ENCODE measurements at places on chromosomes 5 and 9. TPM values are rescaled to one million over a fixed set of nuclear protein-coding genes. Genes with fewer than 3 reads are reported as not detected.

DNA sequence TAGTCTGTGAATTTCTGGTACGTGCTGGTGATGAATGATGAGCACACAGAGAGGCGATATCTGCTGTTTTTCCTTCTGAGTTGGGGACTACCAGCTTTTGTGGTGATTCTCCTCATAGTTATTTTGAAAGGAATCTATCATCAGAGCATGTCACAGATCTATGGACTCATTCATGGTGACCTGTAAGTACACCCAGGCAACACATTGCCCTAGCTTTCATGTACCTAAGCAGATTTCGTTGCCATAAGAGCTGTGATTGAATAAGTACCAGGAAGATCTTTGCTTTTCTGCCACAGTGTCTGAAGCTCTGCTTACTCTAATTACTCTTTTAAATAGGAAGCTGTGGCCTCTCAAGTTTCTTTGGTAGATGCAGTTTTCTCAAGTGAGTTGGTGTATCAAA, 397.8 kb downstream of the ARRDC3 start:
- peaks cover 27% of the 10 kb centered on the region for H3K4me1 ChIP-seq
- DNase-seq: no peak
- no peak overlapping the region for H3K4me3 ChIP-seq
- no peaks in the 10 kb centered on the region for H3K36me3 ChIP-seq
- H3K27me3 ChIP-seq: no peaks in the 10 kb centered on the region

HARS2 gene
- 26.0 TPM for total RNA-seq

GRCh38 chr5:110769000-110769681, 30.3 kb downstream of the SLC25A46 start:
- H3K4me3 ChIP-seq: no peak overlapping the region
- H3K27me3 ChIP-seq: no peaks in the 10 kb centered on the region
- DNase-seq: no peak
- H3K4me1 ChIP-seq: no peaks in the 10 kb centered on the region

- DNase-seq: no peak
- H3K27ac ChIP-seq: no peak overlapping the region
- no peak overlapping the region for H3K4me3 ChIP-seq
- no peaks in the 10 kb centered on the region for H3K27me3 ChIP-seq
- peaks cover 45% of the 10 kb centered on the region for H3K4me1 ChIP-seq
Observed at GRCh38 chr9:114480746-114481435, 24.4 kb downstream of the WHRN start.

DNA sequence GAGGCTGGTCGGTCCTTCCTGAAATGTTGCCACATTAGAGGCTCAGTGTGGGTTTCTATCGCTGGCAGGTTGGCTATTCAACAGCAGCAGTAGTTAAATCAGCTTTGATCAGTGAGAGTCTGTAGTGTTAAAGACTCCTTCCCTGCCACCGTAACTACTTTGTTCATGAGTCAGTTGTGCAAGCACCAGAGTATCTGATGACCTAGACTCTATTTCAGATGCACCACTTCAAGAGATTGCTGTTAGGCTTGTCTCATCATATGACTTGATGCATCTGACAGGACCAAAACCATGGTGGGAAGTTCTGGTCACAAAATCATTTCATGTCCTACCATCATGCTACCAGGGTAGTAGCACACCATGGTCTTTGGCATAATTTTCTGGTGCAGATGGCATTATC, 482.7 kb upstream of the MPDZ start:
- no peaks in the 10 kb centered on the region for H3K36me3 ChIP-seq
- no peak for DNase-seq
- no peaks in the 10 kb centered on the region for H3K4me1 ChIP-seq
- H3K27me3 ChIP-seq: no peaks in the 10 kb centered on the region
- H3K4me3 ChIP-seq: no peak overlapping the region
- H3K27ac ChIP-seq: no peak overlapping the region

DNA sequence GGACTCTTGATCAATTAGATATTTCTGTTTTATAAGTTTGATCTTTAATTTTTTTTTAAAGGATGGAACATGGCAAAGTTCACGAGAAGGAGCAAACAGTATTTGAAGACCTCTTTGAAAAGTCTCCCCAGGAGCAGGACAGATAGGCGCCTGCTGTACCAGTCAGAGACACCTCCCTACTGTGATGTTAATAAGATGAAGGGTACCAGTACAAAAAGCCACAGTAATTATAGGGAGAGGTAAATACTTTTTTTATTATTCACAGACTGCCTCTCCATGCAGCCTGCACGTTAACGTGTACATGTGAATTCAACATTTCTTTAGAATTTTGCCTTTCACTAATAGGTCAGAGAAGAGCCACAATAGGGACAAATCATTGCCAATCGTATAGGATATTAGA, 146.5 kb upstream of the CDH6 start:
- no peaks in the 10 kb centered on the region for H3K4me1 ChIP-seq
- no peaks in the 10 kb centered on the region for H3K36me3 ChIP-seq
- no peak overlapping the region for H3K4me3 ChIP-seq
- H3K27me3 ChIP-seq: no peaks in the 10 kb centered on the region
- no peak overlapping the region for H3K27ac ChIP-seq

- no peaks in the 10 kb centered on the region for H3K27me3 ChIP-seq
Observed at GRCh38 chr5:139046551-139046950, 151.6 kb downstream of the SIL1 start.

DNA sequence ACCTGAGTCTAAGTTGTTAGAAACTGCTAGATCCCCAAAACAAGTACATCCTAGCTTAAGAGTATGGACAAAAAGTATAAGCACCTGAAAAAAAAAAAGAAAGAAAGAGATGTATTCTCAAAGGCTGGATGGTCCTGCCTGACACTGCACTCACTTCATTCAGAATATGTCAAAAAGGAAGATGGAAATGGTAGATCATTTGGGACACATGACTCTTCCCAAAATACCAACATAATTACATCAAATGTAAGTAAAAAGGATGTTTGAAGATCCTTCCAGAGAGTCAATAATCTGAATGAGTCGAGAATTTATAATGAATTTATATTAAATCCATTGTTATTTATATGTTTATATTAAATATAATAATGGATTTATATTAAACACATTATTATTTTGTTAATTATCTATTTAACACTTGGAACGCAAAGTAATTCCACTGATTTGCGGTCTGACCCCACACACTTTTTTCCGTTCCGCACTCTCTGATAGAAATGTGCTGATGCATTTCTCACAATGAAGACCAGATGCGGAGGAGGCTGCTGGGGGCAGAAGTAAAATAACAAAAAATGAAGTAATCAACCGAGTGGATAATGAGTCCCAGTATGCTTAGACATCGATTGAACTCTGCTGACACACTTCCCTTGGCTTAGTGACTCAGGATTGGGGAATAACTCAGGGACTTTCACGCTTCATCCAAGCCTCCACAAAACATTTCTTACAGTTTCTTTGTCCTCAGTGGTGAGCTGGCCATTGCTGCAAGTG, 201.2 kb downstream of the ADAMTS12 start:
- no peak overlapping the region for H3K4me3 ChIP-seq
- H3K27ac ChIP-seq: no peak overlapping the region
- H3K27me3 ChIP-seq: no peaks in the 10 kb centered on the region
- no peak for DNase-seq

- DNase-seq: no peak
- no peaks in the 10 kb centered on the region for H3K27me3 ChIP-seq
- no peak overlapping the region for H3K4me3 ChIP-seq
Observed at GRCh38 chr9:126374366-126374781, 47.7 kb downstream of the MVB12B start.

DNA sequence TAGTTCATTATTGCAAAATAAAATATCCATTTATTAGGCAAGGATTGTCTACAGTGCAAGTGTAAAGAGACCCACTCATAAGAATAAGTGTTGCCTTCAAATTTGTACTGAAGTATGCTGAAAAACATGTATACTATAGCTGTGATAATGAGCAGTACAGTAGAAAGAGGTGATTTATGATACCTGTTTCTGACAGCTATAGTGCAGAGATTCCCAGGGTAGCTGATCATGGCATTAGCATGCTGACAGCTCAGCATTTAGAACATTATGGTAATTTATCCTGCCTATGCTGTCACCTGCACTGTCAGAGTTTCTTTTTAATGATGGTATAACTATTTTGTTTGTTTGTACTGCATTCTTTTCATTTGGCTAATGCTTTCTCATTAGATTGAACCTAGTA, 177.6 kb upstream of the TLX3 start:
- no peaks in the 10 kb centered on the region for H3K27me3 ChIP-seq
- no peak overlapping the region for H3K27ac ChIP-seq
- no peak overlapping the region for H3K4me3 ChIP-seq
- H3K4me1 ChIP-seq: no peaks in the 10 kb centered on the region
- H3K36me3 ChIP-seq: no peaks in the 10 kb centered on the region

GRCh38 chr5:148686660-148687059, 32.3 kb upstream of the HTR4 start:
- H3K4me1 ChIP-seq: no peaks in the 10 kb centered on the region
- H3K4me3 ChIP-seq: no peak overlapping the region
- H3K36me3 ChIP-seq: no peaks in the 10 kb centered on the region
- no peak overlapping the region for H3K27ac ChIP-seq

DNA sequence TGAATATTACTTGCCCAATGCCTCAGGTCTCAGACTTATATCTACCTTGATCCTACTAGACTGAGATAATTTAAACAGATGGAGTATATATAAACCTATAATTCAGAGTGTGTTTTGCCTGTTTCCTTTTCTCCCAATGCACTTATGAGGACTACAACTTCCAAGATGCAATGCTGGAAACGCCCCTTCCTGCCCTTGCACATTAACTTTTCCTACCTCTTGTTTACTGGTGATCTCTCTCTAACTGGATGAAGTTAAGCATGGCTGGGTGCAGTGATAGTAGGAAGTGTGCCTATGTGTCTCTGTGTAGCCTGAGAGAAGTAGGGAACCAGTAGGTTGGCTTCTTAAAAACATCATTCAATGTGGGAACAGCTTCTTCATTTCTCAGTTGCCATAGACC, 115.2 kb downstream of the SVEP1 start:
- no peaks in the 10 kb centered on the region for H3K36me3 ChIP-seq
- no peak for DNase-seq
- H3K27me3 ChIP-seq: no peaks in the 10 kb centered on the region
- H3K4me1 ChIP-seq: no peaks in the 10 kb centered on the region
- H3K4me3 ChIP-seq: no peak overlapping the region

DNA sequence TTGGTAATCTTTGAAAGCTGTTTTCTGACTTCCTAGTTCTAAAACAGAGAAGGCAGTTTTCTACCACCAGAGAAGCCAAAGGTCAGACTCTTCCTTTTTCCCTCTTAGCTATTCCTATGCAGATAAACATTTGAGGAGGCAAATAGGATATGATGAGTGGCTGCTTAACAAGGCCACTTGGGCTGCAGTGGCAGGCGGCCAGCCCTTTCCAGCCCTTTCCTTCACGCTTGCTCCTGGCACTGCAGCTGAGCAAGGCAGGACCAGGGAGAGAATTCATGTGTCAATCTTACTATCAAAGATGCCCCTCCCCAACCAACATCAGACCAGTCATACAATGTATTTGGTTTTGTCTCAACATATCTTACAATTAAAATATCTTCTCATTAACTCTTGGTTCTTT, 36.8 kb upstream of the RNF38 start:
- no peak overlapping the region for H3K4me3 ChIP-seq
- peak; percentile 84 for DNase-seq
- H3K27ac ChIP-seq: no peak overlapping the region
- H3K4me1 ChIP-seq: no peaks in the 10 kb centered on the region
- no peaks in the 10 kb centered on the region for H3K36me3 ChIP-seq

PCDHGA2 gene
- total RNA-seq: 2.6 TPM

- H3K4me3 ChIP-seq: no peak overlapping the region
- H3K27me3 ChIP-seq: no peaks in the 10 kb centered on the region
- H3K4me1 ChIP-seq: no peaks in the 10 kb centered on the region
- H3K27ac ChIP-seq: no peak overlapping the region
- H3K36me3 ChIP-seq: no peaks in the 10 kb centered on the region
- DNase-seq: no peak
Observed at GRCh38 chr5:139914218-139914807, 118.7 kb downstream of the PSD2 start.

DNA sequence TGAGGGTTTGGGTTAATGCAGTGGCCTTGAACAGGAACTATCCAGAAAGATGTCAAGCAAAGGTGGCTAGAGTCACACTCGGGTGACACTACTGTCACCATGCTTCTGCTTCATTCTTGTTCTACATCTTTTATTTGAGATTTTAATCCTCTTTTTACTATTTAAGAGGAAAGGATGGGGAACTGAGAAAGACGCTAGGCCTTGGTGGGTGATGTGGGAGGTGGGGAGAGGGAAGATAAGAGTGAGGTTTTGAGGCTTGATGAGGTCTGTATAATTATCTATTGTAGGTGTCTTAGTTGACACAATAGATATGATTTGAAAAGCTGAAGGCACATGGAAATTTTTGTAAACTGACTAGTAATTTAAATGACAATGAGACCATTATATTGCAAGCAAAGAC, 3.5 kb upstream of the BASP1 start:
- H3K27ac ChIP-seq: no peak overlapping the region
- no peak for DNase-seq
- H3K4me1 ChIP-seq: no peaks in the 10 kb centered on the region
- H3K27me3 ChIP-seq: no peaks in the 10 kb centered on the region
- no peak overlapping the region for H3K4me3 ChIP-seq
- H3K36me3 ChIP-seq: no peaks in the 10 kb centered on the region

- peak overlapping the region; percentile 51 for H3K27ac ChIP-seq
- peaks cover 25% of the 10 kb centered on the region for H3K4me1 ChIP-seq
- DNase-seq: peak; percentile 81
- peaks cover 49% of the 10 kb centered on the region for H3K36me3 ChIP-seq
- H3K27me3 ChIP-seq: no peaks in the 10 kb centered on the region
- no peak overlapping the region for H3K4me3 ChIP-seq
Observed at GRCh38 chr9:97570899-97571298, 62.3 kb downstream of the TSTD2 start.

DNA sequence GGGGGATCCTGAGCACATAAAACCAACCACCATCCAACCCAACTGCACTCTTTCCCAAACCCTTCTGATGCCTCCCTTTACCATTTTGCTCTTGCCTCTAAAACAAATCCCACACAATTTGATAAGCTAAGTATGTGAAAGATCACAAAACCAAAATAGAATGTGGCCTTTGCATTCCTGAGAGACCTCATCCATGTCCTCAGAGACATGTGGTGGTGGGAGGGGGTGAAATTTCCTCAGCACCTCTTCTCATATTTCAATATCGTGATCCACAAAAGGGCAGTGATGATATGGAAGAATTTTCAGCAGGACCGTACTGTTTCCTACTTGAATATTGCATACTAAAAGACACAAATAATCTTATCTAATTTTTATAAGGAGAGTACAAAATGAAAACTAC, 423.3 kb downstream of the TLE1 start:
- H3K36me3 ChIP-seq: no peaks in the 10 kb centered on the region
- H3K4me3 ChIP-seq: no peak overlapping the region
- H3K27ac ChIP-seq: no peak overlapping the region
- H3K4me1 ChIP-seq: no peaks in the 10 kb centered on the region
- DNase-seq: no peak

GRCh38 chr9:133957328-133957727, 34.8 kb downstream of the VAV2 start:
- H3K27me3 ChIP-seq: no peaks in the 10 kb centered on the region
- H3K36me3 ChIP-seq: no peaks in the 10 kb centered on the region
- H3K4me1 ChIP-seq: peaks cover 29% of the 10 kb centered on the region
- no peak overlapping the region for H3K27ac ChIP-seq
- DNase-seq: no peak

- no peak overlapping the region for H3K27ac ChIP-seq
- no peak for DNase-seq
- H3K4me1 ChIP-seq: no peaks in the 10 kb centered on the region
Observed at GRCh38 chr5:170112876-170113521, 7.3 kb downstream of the FOXI1 start.

FREM1 gene
- total RNA-seq: 10.4 TPM

SLC38A9 gene
- 61.4 TPM for total RNA-seq

GRCh38 chr9:137953683-137954438, 76.3 kb downstream of the CACNA1B start:
- H3K36me3 ChIP-seq: no peaks in the 10 kb centered on the region
- H3K27ac ChIP-seq: no peak overlapping the region
- DNase-seq: no peak
- no peak overlapping the region for H3K4me3 ChIP-seq

All from adrenal gland (tissue), 19 donors.